SJSA1 (cell line): ENCODE measurements at places on chromosomes 3 and 15.

DNA sequence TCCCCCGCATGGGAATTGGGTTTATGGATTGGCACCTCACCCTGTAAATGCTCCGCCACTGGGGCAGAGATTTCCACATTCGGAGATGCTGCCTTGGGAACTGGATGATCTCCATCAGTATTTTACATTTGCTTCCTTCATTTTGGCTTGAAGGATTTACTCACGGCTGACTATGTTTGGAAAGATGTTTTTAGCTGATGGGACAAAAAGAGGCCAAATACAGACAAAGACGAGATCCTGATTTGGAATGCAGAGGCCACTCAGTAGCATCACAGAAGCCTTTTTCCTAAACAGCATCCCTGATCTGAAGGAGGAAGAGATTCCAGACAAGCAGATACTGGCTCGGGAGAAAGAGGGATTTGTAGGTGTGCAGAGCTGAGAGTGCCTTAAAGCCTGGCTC, 76.9 kb downstream of the MESD start:
- DNase-seq = no peak

- DNase-seq = no peak
Measured at GRCh38 chr3:67655364-67656121, 1.1 kb upstream of the SUCLG2 start.

DNA sequence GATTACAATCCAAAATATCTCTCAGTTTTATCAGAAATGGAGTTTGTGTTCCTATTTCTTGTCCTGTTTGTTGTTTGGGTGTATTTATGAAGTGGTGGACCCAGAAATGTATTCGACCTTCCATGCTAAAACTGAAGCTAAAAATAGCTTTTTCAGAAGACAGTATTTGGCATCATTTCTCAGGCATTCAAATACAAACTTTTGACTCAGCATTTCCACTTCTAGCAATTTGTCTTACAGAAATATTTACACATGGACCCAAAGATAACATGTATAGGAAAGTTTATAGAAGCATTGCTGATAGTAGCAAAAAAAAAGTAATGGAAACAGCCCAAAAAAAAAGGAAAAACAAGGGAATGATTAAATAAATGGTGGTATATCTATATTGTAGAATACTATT, 156.3 kb downstream of the HCN4 start:
- no peak for DNase-seq

DNA sequence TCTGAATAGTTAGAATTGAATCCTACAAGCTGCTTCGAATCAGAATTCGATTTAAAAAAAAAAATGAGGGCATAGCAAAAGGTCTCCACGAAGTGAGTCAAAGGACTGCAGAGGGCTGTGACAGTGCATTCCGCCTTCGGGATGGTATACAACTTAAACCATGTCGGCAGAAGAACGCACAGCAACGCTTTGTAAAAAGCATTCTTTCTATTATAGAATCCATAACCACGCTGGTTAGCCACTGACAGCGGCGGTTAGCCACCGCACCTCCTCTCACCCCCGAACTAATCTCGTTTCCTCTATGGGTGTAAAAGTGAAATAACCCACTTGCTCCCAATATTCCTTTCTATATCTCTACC, 664 bp upstream of the PIK3CA start:
- DNase-seq = no peak

DNA sequence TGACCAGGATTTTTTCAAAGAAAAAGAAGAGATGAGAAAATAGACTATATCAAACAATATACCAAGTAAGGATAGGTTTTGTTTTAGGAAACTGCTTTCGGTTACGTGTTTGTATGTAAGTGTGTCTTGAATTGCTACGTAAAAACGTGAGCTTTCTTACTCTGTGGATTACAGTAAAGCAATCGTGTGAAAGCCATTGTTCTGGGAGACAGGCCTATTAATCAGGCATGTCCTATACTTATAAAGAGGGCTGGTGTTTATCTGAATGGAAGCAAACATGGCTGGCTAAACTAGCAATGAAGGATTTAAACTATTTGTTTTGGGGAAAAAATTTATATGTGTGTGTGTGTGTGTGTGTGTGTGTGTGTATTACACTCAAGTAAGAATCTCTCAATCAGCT, 2.6 kb downstream of the EHHADH start:
- DNase-seq = no peak

DNA sequence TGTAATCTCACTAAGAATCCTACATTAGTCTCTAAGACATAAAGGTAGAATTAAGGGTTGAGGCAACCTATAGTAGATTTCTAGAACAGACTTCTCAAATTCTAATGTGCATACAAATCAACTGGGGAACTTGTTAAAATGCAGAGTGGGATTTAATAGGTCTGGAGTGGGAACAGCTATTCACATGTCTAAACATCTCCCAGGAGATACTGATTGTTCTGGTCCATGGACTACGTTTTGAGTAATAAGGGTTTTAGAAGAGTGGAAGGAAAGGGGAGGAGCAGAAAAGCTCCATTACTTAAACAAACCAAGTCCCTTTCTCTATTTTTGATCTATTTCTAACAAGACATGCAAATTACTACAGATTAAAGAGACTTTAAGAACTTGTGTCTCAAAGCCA, 524.8 kb downstream of the TUSC7 start:
- no peak for DNase-seq

DNA sequence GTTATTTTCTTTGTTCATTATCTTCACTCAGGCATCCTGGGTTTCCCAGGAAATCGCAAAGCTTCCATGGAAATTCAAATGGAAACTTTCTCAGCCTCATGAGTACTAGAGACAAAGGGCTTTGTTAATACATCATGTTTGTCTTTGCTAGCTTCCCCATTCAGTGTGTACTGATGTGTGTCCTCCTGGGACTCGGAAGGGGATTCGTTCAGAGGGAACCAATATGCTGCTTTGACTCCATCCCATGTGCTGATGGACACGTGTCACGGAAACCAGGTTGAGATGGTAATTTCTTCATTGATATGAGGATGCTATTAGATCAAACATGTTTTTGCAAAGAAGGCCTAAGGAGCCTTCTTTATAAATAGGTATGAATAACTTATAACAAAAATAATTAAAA, 87.0 kb upstream of the KCNAB1 start:
- DNase-seq = no peak

- peak; percentile 95 for DNase-seq
Measured at GRCh38 chr15:62606376-62607113, 436.0 kb upstream of the TPM1 start.

- peak; percentile 62 for DNase-seq
Measured at GRCh38 chr3:154060238-154061000, 60.8 kb upstream of the ARHGEF26 start.

DNA sequence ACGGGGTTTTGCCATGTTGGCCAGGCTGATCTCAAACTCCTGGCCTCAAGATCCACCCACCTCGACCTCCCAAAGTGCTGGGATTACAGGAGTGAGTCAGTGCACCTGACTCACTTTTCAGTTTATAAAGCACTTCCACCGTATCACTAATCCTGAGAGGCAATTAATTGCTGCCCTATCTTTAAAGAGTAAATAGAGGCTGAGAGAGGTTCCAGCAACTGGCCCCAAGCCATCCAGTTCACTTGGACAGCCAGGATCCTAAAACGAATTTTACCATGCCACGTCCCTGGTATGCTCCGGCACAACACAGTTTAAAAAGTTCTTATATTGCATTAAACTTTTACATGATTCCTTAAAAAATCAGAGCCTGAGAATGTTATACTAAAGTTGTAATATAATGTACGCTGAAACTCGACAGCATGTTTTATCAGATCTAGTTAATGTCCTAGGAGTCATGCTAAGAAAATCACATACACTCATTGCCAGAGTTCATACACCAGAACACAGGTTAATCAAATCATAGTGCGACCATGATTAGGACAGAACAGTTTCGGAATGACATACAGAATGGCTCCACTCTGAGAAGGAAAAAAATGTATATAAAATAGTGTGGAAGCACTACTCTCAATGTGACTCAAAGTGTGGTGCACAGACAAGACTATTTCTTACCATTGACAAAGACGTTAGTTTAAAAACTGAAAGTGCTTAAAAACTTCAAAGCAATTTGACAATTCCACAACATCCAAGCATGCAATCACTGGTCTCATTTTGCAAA, 125.4 kb downstream of the ULK4 start:
- DNase-seq = no peak

DNA sequence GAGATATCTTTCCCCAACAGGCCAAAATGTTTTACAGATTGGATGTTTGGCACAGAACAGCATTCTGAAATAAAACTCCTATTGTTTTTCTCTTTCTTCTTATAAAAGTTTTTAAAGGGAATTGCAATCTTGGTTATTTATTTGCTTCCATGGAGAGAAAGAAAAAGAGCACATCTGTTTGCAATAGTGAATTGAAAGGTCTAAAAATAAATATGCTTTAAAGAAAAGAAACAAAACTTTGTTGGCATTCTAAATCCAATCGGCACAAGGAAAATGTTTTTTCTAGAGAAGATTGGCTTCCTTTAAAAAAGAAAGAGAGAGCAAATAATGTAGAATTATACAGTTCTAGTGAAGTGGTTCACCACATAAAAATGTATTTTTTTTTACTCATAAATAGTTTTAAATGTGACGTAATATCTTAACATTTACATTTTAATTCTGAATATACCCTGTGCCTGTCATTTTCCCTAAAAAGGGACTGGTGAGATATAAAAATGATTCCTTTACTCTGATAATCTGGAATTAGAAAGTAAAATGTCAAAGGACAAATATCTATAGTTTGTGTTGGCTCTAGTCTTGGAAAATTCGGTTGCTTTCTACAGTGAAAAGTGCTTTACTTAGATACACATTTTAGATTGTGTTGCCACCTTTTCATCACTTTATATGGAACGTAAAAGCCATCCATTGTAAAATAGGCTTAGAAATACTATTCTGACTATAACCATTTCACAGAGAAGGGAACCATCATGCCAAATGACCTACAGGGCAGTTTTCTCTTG, 257.4 kb upstream of the CBLB start:
- peak; percentile 3 for DNase-seq

GRCh38 chr3:127114337-127115070, 78.4 kb upstream of the PRR23E start:
- DNase-seq = no peak

- peak; percentile 51 for DNase-seq
Measured at GRCh38 chr15:91572110-91572509, 281.4 kb upstream of the SLCO3A1 start.

GRCh38 chr3:58051196-58051595, 43.0 kb downstream of the FLNB start:
- DNase-seq = peak; percentile 76

DNA sequence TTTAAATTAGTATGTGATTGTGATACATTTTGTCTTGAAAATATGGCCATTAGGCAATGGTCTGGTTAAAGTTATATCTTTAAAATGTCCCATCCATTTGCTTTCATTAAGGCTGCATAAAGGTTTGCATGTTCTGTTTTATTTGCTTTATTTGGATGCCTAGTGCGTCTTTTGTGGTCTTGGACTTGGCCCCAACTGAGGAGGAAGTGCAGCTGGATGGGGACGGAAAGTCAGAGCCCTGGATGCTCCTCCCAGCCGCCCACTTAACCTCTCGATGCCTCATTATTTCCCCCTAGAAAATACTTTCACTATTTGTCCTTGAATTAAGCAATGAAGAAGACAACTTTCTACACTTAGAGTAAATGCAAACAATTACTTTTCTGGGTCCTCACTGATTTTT, 898.2 kb downstream of the MCTP2 start:
- DNase-seq = no peak

DNA sequence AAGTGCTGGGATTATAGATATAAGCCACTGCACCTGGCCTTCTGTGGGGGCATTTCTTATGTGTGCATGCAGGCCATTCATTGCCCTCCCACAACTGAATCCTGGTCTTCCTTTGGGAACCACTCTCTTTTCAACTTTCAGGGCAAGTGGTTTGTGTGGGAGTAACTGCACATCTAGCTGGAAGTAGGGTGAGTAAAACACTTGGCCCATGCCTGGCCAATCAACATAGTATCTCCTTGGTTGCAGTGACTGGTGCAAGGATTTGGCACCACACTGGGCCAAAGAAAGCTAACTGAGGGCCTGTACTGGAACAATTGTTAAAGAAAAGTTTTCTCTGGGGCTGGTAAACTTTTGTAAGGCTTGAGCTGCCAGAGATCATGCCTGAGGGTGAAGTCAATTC, 189.2 kb upstream of the FEZF2 start:
- DNase-seq = no peak
